ENCODE measurements at places on chromosomes 5 and 9. TPM values are rescaled to one million over a fixed set of nuclear protein-coding genes. Genes with fewer than 3 reads are reported as not detected.

DNA sequence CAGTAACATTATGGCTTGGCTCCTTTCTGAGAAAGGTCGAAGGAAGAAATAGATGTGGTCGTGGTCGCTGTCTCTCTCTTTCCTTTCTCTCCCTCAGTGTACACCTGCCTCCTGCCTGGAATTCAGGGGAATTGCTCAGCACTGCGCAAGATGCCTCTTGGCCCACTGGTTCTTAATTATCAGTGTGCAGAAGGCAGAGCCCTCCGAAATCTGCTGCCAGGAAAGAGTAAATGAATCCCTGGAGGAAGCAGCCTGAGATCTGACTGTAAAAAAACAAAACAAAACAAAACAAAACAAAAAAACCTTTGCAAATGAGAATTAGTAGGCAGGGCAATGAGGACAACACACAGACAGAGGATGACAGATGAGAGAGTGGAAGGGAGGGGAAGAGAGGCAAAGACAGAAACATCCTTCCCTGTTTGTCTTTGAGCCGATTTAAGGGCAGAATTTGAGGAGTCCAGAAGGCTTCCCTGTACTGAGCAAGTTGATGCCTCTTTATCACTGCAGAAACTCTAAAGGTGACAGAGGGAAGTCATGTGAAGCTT lies 113.8 kb upstream of the PUM3 start:
- DNase-seq = no peak
- no peak overlapping the region for H3K4me3 ChIP-seq
- H3K27ac ChIP-seq = no peak overlapping the region
- no peaks in the 10 kb centered on the region for H3K36me3 ChIP-seq

DNA sequence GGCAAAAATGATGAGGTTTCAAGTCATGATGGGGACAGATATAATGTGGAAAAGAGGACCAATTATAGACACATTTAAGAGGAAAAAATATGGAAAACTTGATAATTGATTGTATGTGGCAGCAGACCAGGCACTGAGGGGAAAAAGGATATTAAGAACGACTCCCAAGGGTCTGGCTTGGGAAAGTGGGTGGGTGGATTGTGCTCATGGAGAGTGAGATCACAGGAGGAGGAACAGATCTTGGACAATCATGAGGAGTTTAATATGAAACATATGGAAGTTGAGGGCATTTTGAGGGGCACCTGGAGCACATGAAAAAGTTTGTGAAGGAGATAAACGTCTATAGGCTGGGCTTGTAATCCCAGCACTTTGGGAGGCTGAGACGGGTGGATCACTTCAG lies 454.3 kb upstream of the KLF4 start:
- H3K36me3 ChIP-seq = no peaks in the 10 kb centered on the region
- no peaks in the 10 kb centered on the region for H3K4me1 ChIP-seq
- DNase-seq = no peak
- H3K4me3 ChIP-seq = no peak overlapping the region
- H3K27ac ChIP-seq = no peak overlapping the region

- H3K4me1 ChIP-seq = no peaks in the 10 kb centered on the region
- no peak overlapping the region for H3K4me3 ChIP-seq
- no peaks in the 10 kb centered on the region for H3K36me3 ChIP-seq
Observed at GRCh38 chr9:297104-297972, 82.7 kb downstream of the DOCK8 start.

- H3K27me3 ChIP-seq = no peaks in the 10 kb centered on the region
- no peak for DNase-seq
- no peaks in the 10 kb centered on the region for H3K4me1 ChIP-seq
- H3K27ac ChIP-seq = no peak overlapping the region
Observed at GRCh38 chr5:8327016-8327415, 458.1 kb downstream of the MTRR start.

- H3K27me3 ChIP-seq = no peaks in the 10 kb centered on the region
- H3K36me3 ChIP-seq = no peaks in the 10 kb centered on the region
- H3K4me1 ChIP-seq = no peaks in the 10 kb centered on the region
Observed at GRCh38 chr9:83271665-83272071, 208.7 kb upstream of the RASEF start.

GRCh38 chr9:84189904-84190303 lies 150.7 kb downstream of the SLC28A3 start:
- no peak overlapping the region for H3K27ac ChIP-seq
- H3K27me3 ChIP-seq = peaks cover 7% of the 10 kb centered on the region
- no peaks in the 10 kb centered on the region for H3K4me1 ChIP-seq
- no peak for DNase-seq
- no peaks in the 10 kb centered on the region for H3K36me3 ChIP-seq

- H3K36me3 ChIP-seq = no peaks in the 10 kb centered on the region
- no peaks in the 10 kb centered on the region for H3K27me3 ChIP-seq
- H3K27ac ChIP-seq = peak overlapping the region; percentile 76
Observed at GRCh38 chr5:17918373-17919104, 284.3 kb downstream of the TAF11L14 start.

DNA sequence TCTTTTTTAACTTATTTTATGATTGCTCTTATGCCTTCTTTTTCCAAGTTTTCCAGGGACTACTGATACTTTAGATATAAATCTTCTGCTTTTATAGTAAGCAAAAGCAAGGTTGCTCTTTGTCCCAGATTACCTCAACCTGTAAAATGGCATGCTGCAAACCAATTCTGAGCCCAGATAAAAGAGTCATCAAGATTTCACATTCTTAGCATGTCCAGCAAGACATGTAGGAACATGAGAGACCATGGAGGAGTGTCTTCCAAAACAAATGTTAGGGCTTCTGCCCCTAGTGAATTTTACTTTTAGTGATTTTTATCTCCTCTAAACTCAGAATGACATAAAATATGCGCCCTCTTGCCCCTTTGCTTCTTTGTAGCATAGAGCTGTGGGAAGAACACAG lies 7.0 kb upstream of the CDC20B start:
- no peaks in the 10 kb centered on the region for H3K36me3 ChIP-seq
- DNase-seq = no peak
- H3K27me3 ChIP-seq = peaks cover 29% of the 10 kb centered on the region
- H3K4me3 ChIP-seq = no peak overlapping the region

GRCh38 chr9:71858812-71859211 lies 52.2 kb downstream of the ABHD17B start:
- H3K4me1 ChIP-seq = no peaks in the 10 kb centered on the region
- no peaks in the 10 kb centered on the region for H3K27me3 ChIP-seq
- H3K36me3 ChIP-seq = no peaks in the 10 kb centered on the region

DNA sequence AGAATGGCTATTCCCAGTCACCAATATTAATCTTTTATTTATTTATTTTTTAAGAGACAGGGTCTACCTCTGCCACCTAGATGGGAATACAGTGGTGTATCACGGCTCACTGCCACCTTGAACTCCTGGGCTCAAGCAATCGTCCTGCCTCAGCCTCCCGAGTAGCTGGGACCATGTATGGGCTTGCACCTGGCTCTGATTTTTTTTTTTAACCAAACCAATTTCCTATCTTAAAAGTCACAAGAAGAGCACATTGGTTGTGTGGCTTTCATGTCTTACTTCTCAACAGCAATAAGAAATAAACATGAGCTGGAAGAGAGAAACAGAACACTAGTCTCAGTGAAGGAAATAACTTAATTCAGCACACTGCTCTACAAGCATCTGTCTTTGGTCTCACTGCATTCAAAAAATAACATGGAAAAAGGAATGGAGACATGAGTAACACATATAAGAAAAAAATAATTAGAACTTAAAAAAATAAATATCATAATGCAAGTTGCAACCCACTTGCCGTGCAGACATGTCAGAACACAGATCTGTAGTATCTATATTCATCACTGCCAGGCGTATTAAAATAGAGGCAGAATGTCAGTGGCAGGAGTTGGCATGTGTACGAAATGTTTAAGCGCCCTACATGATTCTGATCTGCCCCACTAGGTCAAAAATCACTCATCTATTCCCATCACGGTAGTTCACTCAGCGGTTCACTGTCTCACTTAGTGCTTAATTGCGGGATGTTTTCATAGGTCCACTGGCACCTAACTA lies 66.4 kb downstream of the EFNA5 start:
- no peaks in the 10 kb centered on the region for H3K4me1 ChIP-seq
- no peak overlapping the region for H3K4me3 ChIP-seq
- H3K27me3 ChIP-seq = no peaks in the 10 kb centered on the region
- no peaks in the 10 kb centered on the region for H3K36me3 ChIP-seq
- H3K27ac ChIP-seq = no peak overlapping the region
- DNase-seq = no peak

- no peaks in the 10 kb centered on the region for H3K27me3 ChIP-seq
- H3K4me3 ChIP-seq = no peak overlapping the region
- DNase-seq = peak; percentile 86
- H3K4me1 ChIP-seq = peaks cover 25% of the 10 kb centered on the region
Observed at GRCh38 chr5:147673266-147673665, 109.3 kb downstream of the JAKMIP2 start.

- DNase-seq = no peak
- no peaks in the 10 kb centered on the region for H3K27me3 ChIP-seq
- no peak overlapping the region for H3K4me3 ChIP-seq
- peaks cover 10% of the 10 kb centered on the region for H3K4me1 ChIP-seq
- peaks cover 4% of the 10 kb centered on the region for H3K36me3 ChIP-seq
Observed at GRCh38 chr5:60955239-60955638, 10.2 kb downstream of the NDUFAF2 start.

Gene INPP5E
- 26.2 TPM for total RNA-seq

Gene PCDHA2
- total RNA-seq = 0.15 TPM

Gene RFESD
- 3.5 TPM for total RNA-seq

Gene PGM5
- not detected for total RNA-seq

Gene FAM78A
- 1.7 TPM for total RNA-seq

Gene PCDHA9
- 0.37 TPM for total RNA-seq

Gene SPINK13
- not detected for total RNA-seq

Gene IL9
- total RNA-seq = not detected

Gene GCNT4
- 1.9 TPM for total RNA-seq

Gene PKD2L2
- total RNA-seq = not detected
